ENCODE measurements at places on chromosomes 1 and 21.

DNA sequence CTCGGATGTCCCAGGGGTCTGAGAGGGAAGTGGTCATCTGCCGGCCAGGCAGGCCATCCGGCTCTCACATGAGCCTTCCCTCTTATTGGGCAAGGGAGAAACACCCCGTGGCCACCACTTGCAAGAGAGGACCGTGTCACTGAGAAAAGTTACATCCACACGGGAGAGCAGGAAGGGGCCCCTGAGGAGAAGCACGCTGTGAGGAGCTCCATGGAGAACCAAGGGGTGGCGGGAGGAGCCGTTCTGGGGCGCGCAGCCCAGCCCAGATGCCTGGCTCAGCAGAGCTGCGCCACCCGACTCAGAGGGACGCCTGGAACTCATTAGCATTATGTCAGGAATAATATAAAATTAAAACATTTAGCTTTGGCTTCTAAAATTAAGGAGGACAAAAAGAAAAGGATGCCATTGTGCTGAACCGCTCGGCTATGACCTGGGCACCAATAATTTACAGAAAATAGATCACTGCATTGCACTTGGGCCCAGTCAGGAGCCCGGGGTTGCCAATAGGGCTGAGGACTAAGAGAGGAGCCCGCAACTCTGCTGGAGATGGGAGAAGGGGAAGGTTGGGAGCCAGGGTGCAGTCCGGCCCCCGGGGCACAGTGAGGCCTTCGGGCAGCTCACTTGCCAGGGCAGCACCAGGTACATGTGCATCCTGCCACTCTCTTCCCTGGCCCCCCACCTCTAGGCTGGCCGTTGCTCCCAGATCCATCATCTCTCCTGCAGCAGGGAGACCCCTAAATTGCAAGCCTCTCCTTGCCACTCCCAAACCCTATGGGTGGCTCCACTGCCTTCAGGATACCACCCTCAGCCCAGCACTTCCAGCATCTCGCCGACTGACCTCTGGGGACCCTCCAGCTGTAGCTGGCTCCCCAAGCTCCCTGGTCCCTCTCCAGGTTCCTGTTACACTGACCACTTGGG is 84.8 kb downstream of the DMRTB1 start:
- no peak for DNase-seq

- DNase-seq, result no peak
These were observed 663.2 kb downstream of the ADGRL2 start for GRCh38 chr1:82463951-82464350.

DNA sequence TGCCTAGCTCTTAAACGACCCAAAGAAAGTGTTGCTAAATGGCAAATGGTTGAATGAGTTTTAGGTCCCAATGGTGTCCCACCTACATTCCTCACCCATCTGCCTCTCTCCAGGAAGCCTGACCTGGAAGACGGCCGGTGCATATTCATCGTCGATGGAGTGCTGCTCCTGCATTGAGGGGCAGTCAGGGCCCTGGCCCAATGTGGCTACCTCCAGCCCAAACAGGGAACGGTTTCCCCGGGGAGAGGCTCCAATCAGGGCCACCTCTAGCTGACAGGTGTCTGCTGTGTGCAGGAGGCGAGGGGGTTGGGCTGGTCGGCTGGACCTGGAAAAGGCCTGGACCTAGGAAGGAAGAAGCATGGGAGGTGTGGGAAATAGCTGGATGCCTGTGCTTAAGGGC is 1.6 kb downstream of the GLMP start:
- no peak for DNase-seq

DNA sequence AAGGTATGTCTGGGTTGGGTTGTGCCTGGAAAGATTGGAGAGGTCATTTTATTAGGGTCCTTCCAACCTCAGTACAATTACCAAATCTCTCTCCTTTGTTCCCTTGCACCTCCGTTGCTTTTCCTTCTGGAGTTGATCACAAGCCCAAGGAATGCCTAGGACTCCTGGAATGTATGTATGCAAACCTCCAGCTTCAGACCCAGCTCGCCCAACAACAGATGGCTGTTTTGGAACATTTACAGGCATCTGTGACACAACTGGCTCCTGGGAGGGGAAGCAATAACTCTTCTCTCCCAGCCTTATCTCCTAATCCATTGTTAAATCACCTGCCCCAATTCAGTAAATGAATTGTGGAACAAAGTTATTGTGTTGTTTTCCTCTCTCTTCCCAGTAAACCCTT is 8.3 kb downstream of the TSACC start:
- no peak for DNase-seq

- DNase-seq, result no peak
These were observed 3.7 kb upstream of the FNDC7 start for GRCh38 chr1:108708691-108709660.

DNA sequence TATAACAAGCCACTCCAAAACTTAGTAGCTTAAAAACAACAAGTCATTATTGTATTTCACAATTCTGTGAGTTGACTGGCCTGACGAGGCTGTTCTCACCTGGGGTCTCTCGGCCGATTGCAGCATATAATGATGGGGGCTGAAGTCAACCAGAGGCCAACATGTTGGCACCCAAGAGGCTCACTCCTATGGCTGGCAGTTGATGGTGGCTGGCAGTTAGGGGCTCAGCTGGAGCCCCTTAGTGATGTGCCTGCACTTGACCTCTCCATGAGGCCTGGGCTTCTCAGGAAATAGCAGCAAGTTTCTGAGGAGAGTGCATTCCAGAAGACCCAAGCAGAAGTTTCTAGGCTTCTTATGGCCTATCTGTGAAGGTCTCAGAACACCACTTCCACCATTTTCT is 459.4 kb downstream of the NPHP4 start:
- DNase-seq, result no peak

- no peak for DNase-seq
These were observed 77.8 kb downstream of the C4BPA start for GRCh38 chr1:207181847-207182246.

Data from left forelimb (tissue), 1 donor.